ENCODE measurements at places on chromosomes 7 and 10. TPM values are rescaled to one million over a fixed set of nuclear protein-coding genes. Genes with fewer than 3 reads are reported as not detected.

DNA sequence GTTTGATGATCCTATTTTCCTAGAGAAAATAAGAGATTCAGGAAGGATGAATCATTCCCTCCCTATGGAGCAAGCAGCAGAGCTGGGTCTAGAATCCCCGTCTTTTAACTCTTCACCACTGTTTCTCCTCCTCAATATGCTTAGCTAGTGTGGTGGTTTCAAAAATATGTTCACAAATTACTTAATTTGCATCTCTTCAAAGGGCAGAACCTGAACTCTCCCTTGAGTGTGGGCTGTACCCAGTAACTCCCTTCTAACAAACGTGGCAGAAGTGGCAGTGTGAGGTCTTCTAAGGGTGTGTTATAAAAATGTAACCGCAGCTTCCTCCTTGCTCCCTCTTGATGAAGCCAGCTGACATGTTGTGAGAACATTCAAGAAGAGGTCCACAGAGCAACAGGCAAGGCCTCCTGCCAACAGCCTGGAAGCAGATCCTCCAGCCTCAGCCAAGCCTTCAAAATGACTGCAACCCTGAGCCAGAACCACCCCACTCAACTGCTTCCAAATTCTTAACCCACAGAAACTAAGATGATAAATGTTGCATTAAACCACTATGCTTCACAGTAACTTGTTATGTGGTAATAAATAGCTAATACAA is 36.6 kb downstream of the SRPK2 start:
- DNase-seq: peak; percentile 81

DNA sequence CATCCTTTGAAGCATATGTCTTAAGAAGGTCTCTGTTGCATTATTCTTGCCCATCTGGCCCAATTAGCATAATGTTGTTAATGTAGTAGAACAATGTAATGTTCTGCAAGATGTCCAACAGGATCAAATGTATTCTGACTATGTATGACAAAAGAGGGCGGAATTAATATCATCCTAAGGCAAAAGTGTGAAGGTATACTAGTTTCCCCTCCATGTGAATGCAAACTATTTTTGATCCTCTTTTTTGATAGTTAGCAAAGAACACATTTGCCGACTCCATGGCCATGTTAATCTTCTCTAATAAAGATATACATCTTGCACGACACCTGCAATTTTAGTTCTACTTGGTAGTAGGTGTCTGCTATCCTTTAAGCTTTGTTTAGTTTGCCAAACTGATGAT is 157.6 kb downstream of the ATRNL1 start:
- no peak for DNase-seq

DNA sequence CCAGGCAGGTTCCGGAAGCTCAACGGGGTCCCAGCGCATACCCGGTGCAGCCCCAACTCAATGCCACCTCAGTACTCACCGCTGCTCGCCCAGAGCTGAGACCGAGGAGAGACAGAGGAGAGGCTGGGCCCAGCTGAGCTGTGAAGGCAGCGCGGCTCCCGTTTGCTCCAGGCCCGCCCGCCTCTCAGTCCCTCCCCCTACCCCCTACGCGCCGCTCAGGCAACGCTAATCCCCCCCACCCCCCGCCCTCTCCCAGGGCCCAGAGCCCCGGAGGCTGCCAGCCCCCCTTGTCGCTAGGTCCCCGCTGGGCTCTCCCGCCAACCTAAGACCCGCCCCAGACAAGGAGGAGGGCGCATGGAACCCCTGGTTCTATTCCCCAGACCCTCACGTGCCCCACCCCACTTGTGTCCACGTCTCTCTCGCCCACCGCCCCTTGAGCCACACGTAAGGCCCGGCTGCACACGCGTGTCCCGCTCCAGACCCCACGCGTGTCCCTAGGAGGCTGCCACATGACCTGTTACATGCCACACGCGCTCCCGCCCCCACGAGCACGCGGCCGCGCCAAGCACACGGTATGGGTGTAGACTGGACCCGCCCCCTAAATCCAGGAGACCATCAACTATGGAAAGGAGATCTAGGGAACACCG is at the start of gene PSD:
Gene PSD (minus strand): TSS at position 164 of the 647 bp plus-strand sequence. CDS start 1,747 bp downstream, outside the sequence.
- peak; percentile 24 for DNase-seq

GRCh38 chr10:1418031-1418550 is 319.2 kb downstream of the ADARB2 start:
- no peak for DNase-seq

GRCh38 chr7:155469-155900 is 36.9 kb upstream of the FAM20C start:
- DNase-seq: no peak

The C10orf71 gene
- not detected for total RNA-seq

The VAX1 gene
- not detected for total RNA-seq

The IFIT2 gene
- 10.4 TPM for total RNA-seq
